Fibroblast of the conjunctiva (primary cell): ENCODE measurements at places on chromosomes 6 and 20.

- no peak for DNase-seq
These were observed 50.0 kb upstream of the RNGTT start for GRCh38 chr6:89013438-89013837.

DNA sequence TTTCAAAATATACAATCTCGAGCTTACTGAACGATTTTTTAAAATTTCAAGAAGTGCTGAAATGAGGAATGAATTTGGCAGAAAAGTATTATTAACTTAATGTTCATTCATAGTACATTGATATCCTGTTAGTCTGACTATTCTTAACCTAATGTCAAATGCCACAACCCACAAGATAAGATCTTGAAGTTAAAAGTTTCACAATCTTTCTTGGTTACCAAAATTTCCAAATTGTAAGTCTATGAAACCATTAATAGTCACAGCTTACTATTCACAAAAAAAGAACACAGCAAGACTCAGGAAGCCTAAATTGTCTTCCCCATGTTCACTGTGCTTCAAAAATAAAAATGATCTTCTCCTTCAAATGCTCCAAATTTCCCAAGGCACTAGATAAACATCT, 71.3 kb downstream of the HACE1 start:
- DNase-seq, result no peak

- no peak for DNase-seq
These were observed 300.3 kb downstream of the NRN1 start for GRCh38 chr6:5706124-5707033.

- no peak for DNase-seq
These were observed 272.1 kb upstream of the SGK1 start for GRCh38 chr6:134590004-134590403.

DNA sequence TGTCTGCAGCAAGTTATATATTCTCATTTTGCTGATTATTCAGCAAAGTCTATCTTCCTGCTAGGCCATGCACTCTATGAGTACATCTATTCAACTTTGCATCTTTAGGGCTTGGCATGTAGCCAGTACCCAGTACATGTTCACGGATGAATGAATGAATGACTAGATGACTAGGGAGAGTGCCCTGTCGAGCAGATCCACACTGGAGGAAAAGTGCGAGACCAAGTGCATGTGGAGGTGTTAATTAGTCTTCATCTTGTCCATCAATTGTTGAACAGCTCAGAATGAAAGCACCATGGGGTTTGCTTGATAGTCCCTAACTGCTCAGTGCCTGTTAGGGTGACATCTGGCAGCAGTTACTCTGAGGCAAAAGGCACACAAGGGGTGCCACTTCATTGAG, 30.4 kb downstream of the TM9SF4 start:
- no peak for DNase-seq

DNA sequence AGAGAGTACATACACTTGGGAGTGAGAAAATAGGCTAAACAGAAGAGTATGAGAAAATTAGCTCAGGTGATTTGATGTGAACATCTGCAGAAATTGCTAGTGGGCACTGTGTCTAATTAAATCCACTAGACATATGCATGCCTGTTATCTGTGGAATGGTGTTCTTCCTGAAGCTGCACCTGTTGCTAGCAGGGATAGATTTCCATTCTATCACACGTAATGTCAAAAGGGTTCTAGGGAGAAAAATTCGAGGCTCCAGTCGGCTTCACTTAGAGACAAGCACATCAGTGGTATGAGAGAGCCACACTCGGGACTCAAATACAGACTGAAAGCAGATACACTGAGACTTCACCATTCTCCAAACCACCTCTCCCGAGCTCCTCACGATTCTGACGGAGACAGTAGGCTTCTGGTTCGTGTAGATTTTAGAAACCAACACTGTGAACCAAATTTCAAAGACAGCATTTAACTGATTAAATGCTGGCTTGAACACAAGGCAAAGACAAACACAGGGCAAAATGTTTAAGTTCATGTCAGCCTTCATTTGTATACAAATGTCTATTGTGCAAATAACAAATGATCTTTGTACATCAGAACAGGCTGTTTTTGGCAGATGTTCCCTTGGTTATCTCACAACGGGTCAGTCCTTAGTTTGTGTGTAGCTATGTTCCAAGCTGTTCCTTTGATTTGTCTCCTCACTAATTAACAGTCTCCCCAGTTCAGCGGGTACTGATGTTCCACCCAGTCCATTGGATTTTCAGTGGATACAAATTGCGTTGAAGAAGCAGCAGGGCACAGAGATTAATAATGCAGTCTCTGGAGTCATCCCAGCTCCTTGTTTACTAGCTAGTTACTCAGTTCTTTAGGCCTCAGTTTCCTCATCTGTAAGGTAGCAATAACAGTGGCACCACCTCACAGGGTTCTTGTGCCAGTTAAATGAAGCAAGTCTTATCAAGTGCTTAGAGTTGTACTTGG, 131.0 kb upstream of the IFNGR1 start:
- no peak for DNase-seq

- no peak for DNase-seq
These were observed 36.6 kb downstream of the MOCS1 start for GRCh38 chr6:39897698-39898097.

- no peak for DNase-seq
These were observed 86.3 kb downstream of the FNDC1 start for GRCh38 chr6:159255434-159255951.

DNA sequence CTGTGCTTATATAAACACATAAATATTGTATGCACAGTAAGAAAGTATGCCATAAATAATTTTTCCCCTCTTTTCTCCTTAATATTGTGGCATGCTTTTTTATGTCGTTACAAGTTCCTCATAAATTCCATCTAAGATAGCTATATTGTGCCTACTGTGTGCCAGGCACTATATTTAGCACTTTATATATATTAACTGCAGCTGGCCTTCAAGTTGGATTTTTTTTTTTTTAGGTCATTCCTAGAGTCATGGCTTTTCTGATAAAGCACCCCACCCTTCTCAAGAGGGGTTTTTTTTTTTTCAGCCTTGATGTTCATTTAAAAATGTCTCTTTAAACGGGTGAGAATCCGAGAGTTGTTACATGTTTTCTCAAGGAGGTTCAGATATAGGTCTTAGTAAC, 42.8 kb upstream of the RNF8 start:
- DNase-seq, result no peak

DNA sequence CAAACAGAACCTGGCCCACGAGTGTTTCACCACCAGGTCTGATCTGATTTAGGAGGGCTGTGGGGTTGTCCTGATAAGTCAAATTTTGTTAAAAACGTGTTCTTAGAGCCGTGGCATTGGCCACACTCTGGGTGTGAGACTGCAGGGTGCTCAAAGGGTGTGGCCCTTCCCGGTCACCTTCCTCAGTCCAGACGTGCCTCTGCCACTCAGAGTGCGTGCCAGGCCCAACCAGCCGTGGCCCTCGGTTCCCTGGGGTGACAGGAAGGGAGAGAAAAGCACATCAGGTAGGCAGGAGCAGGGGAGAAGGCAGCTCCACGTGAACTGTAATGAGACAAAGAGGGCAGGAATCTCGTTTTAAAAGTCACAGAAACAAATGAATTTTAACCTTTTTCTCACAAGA, 115.4 kb downstream of the FAM120B start:
- DNase-seq, result no peak

DNA sequence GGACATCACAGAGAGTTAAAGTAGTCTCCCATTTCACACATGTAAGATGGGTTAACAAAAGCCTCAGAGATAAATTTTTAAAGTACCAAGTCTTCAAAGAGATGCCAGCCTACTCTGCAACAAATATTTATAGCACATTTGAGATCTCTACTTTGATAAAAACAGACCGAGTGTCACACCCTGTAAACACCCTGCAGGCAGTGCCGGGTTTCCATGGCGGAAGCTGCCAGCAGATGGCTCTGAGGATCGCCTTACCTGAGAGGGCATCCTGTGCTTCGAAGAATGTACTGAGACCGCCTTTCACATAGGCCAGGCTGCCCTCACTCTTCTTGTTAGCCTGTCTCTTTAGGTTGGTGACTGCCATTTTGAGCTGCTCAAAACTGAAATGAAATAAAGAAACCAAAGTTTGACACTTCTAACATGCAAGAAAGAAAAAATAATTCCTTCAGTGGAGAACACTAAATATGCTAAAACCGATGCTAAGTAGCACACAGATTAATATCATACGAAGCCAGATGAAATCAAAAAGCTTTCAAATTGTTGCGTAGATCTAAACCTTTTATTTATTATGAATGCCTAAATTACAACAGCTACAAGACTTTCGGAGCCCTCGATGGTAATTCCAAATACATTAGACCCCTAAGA, 39.3 kb downstream of the HUS1B start:
- DNase-seq, result no peak

- peak; percentile 18 for DNase-seq
These were observed 38.7 kb upstream of the THEMIS start for GRCh38 chr6:127939442-127940066.

DNA sequence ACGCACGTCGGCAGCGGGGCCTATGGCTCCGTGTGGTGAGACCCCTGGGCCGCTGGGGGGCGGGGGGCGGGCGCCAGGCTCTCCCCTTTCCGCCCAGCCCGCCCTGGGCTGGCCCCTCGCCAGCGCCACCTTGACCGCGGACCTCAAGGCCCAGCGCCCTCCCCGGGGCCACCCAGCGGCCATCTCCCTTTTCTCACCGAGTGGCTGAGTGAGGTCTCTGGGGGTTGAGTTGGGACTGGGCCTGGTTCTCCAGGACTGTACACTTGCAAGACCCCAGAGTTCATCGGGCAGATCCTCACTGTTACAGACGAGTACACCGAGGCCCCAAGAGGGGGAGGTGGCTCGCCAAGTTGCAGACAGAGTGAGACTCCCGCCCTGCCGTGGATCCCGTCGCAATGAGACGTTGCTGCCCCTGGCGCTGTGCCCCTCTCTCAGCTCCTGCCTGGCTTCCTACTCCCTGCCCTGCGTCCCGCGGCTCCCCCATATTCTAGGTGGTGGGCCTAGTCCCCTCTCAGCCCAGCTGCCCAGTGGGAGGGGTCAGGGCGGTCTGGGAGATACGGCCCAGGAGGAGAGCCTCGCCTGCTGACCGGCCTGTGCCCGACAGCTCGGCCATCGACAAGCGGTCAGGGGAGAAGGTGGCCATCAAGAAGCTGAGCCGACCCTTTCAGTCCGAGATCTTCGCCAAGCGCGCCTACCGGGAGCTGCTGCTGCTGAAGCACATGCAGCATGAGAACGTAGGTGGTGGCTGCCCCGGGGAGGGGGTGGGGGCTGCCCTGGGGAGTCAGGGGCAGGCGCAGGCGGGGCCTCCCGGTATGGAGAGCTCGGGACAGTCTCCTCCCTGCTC, 576 bp downstream of the MAPK13 start:
- no peak for DNase-seq

DNA sequence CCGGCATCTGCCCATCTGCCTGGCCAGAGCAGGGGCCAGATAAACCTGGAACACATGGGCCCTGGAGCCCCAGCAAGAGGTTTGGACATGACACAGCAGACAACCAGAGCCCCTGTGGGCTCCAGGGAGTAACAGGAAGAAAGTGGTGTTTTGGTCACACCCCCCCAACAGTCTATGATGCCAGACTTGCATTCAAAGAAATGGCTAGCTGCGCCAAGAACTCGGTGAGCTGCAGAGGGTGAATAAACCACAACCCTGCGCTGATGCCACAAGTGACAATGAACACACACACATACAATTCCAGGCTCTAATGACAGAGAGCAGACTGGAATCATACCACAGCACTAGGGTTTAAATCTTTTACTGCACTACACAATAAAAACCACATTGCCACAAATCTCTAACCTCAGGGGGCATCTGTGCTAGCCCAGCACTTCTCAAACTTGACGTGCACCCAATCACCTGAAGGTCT, 34.0 kb downstream of the TRERF1 start:
- DNase-seq, result no peak

DNA sequence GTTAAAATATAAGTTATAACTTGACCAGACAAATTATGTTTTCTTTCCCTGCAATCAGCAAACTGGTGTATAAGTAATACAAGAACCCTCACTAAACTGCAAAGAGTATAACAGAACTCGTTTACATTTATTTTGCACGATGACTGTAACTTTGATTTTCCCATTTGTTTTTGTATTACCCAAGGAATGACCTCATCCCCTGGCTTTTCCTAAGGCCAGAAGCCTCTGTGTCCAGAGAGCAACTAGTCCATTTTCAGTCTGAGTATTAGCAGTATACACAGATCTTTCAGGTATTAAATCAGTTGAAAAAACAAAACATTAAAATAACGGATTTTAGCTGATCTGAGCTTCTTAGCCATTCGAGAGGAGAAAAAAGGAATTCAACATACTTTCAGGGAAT, 17.2 kb downstream of the COL19A1 start:
- DNase-seq, result no peak

DNA sequence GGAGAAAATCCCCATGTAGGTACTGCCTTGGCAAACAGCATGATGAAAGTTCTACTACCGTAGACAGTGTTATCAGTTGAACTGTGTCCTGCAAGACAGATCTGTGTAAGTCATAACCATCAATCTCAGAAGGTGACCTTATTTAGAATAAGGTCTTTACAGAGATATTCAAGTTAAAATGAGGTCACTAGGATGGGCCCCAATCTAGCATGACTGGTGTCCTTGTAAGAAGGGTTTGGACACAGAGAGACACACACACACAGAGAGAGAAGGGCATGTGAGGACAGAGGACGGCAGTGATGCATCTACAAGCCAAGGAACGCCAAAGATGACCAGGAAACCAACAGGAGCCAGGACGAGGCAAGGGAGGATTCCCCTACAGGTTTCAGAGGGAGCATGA, 8.8 kb downstream of the TXNDC5 start:
- no peak for DNase-seq

DNA sequence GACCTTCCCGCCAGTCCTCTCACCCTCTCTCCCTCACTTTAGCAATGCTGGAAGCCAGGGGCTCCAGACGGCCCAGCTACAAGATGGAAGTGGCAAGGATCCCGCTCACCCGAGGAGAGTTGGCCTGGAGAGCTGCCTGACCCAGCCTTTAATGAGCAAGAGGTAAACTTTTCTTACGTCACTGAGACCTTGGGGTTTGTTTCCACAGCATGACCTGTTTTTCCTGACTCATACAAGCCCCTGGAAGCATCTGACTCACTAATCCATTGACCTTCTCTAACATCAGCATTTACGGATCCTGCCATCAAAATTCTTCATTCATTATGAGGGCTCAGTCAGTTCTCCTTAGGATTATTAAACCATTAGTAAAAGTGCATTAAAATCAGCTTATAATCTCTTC, 120.4 kb downstream of the MYLK4 start:
- DNase-seq, result peak; percentile 93

GRCh38 chr6:156131221-156131903, 645.8 kb upstream of the ARID1B start:
- no peak for DNase-seq

GRCh38 chr6:142946924-142947713, 2.1 kb upstream of the HIVEP2 start:
- DNase-seq, result no peak

- no peak for DNase-seq
These were observed 60.6 kb downstream of the ADNP start for GRCh38 chr20:50870561-50871161.

DNA sequence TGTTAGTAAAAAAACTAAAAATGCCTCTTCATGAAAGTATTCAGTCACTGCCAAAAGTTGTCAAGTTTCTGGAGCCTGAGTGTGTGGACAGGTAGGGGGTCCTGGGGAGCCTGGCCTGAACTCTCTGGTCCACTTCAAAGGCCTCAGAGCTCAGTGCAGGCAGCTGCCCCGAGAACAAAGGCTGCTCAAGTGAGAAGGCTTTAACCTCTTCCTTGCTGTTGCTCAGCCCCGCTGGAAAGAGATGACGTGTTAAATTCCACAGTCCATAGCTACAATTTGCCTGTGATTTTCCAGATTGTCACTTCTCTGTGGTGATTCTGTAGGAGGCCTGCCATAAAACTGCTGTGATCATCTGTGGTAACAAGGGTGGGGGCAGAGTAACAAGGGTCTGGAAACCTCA, 96.9 kb downstream of the FAM120B start:
- DNase-seq, result no peak
